ENCODE measurements at places on chromosomes 3 and 15.
A peak's percentile ranks its signal among the peaks of the same experiment; 100 is the strongest.

DNA sequence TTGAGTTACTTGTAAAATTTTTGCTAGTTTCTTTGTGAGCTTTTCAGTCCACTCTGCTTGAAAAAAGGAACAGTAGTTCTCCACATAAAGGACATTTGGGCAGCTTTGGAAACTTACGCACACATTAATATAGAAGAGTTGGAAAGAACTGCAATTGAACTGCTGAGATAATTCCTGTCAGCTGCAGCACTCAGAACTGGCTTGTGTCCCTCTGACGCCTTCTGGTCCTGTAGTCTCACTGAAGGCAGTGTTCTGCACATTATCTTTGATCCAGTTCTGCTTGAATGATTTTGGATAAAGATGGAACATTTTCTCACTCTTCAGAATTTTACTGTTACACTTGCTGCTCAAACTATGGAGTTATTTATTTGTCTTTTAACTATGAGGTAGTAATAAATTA lies 901.9 kb downstream of the OTOL1 start:
- no peak for DNase-seq

- no peak for DNase-seq
Measured at GRCh38 chr3:71511446-71511845, 72.1 kb downstream of the FOXP1 start.

DNA sequence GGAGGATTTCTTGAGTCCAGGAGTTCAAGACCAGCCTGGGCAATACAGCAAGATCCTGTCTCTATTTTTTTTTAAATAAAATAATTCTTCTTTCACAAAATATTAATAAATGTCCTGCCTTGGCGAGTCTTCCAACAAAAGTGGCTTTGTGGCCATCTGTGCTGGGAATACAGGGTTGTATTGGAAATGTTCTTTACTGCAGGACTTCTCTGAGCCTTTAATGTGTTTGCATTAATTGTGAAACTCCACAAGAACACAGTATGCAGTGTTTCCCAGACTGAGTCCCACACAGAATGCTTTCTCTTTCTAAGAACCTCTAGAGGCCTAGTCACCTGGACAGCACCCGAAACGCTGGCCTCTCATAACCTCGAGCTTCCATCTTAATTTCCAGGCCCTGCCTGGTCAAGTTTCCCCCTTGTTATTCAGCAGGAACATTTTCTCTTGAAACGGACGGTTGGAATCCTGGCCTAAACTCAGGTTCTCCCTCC lies 85.4 kb upstream of the ARRDC4 start:
- DNase-seq: no peak

DNA sequence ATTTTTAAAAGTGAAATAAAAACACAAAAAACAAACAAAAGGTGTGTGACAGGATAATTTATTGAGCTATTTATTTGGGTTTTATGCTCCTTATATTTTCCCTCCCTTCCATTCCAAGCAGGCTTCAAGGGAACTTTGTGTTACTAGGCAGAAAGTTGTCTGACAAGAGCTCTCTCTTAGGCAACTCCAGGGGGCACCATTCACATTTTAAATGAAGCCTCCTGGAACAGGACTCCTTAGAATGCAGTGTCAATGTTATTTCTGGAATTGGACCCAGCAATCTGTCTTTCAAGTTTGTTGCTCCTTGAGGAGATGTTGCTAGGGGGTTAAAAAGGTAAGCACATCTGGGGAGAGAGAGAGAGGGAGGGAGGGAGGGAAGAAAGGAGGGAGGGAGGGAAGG lies 5.4 kb upstream of the RFX7 start:
- DNase-seq: no peak

GRCh38 chr3:163936543-163936942 lies 1141.8 kb downstream of the SI start:
- no peak for DNase-seq

GRCh38 chr15:29731865-29732264 lies 90.4 kb downstream of the TJP1 start:
- DNase-seq: no peak

GRCh38 chr3:4504340-4505261 lies 11.5 kb downstream of the ITPR1 start:
- no peak for DNase-seq

GRCh38 chr3:127720161-127720823 lies 47.5 kb downstream of the ABTB1 start:
- DNase-seq: no peak

GRCh38 chr15:38708672-38709180 lies 144.1 kb upstream of the RASGRP1 start:
- DNase-seq: no peak

- DNase-seq: no peak
Measured at GRCh38 chr3:72576563-72576962, 271.7 kb downstream of the SHQ1 start.

- peak; percentile 78 for DNase-seq
Measured at GRCh38 chr15:62940755-62941361, 101.7 kb upstream of the TPM1 start.

DNA sequence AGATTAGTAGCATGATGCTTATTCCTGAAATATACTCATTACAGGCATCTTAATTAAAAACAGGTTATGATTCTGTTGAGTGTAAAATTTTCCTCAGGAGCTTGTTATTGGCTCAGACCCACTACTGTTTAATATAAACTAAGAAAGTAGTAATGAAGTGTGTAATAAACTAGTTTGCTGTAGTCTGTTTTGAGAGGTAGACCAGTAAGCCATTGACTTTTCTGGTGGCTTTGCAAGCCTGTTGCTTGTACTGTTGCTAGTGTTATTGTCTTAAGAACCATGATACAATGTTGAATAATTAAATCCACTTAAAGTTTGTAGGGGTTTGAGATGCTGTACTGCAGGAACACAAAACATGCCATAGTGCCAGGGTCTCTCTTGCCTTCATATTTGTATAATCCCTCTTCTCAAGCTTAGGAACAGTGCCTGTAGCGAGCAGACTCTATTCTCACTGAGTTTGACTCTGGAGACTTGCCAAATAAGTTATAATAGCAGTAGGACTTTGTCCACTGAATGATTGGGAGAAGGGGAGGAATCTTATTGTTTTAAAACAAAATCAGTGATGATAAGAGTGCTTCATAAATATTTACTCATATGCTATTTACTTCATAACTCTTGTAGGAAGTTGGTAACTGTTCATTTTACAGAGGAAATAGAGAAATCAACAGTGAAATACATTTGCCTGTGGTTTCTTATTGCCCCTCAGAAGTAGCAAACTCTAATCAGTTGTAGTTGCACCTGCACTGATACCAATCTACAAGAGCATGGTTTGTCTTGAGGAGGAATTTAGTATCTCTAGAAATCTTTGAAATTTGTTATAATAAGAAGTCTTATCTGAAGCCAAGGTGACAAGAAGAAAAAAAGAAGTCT lies 13.4 kb downstream of the TCF12 start:
- no peak for DNase-seq

DNA sequence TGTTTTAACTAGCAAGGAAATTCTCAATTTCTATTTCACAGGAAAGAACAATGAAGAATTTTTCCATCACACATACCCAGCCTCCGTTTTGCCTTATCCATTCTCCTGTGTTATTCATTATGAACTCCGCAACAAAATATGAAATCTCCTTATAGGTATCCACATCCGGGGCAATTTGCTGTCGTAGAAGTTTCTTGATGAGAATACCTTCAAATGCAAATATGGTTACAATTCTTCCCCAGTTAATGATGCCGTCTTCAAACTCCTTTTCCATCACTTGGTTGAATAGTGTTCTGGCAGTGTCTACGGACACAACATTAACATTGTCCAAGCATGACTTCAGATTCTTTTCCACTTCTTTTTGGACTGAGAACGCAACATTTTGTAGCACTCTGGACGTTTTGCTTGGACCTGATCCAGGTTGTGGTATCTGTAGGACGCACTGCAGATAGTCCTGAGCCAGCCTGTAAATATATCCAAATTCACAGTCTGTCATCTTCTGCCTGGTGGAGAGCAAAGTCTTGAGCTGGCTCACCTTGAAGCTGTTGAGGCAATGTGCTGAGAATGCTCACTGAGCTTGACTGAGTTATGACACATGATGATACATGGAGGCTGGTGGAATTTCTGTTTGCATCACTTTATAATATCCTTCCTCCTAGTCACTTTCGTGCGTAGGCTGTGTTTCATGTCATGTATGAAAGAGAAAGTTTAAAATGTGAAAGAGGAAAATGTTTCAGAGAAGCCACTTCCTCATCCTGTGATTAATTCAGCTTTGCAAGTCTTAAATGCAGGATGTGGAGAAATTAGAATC lies at the start of gene BCL2A1:
Gene BCL2A1 (minus strand): TSS at position 573 of the 811 bp plus-strand sequence. CDS start 77 bp downstream, at position 496.
- no peak for DNase-seq

DNA sequence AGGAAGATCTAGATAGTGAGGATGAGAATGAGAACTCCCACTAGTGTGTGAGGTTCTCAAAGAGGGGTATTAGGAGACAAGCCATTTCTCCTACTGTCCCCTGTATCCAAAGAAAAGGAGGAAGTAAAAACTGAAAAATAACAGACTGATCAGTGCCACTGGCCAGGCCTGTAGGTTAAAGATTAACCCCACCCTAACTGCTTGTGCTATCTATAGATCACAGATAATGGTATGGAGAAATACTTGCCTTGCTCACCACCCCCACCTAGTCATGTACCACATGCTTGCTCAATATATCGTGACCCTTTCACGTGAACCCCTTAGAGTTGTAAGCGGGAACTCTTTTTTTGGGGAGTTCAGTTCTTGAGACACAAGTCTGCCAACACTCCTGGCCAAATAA lies 519.7 kb upstream of the FRG2C start:
- no peak for DNase-seq

- peak; percentile 51 for DNase-seq
Measured at GRCh38 chr3:126509597-126510307, 7.8 kb downstream of the UROC1 start.

DNA sequence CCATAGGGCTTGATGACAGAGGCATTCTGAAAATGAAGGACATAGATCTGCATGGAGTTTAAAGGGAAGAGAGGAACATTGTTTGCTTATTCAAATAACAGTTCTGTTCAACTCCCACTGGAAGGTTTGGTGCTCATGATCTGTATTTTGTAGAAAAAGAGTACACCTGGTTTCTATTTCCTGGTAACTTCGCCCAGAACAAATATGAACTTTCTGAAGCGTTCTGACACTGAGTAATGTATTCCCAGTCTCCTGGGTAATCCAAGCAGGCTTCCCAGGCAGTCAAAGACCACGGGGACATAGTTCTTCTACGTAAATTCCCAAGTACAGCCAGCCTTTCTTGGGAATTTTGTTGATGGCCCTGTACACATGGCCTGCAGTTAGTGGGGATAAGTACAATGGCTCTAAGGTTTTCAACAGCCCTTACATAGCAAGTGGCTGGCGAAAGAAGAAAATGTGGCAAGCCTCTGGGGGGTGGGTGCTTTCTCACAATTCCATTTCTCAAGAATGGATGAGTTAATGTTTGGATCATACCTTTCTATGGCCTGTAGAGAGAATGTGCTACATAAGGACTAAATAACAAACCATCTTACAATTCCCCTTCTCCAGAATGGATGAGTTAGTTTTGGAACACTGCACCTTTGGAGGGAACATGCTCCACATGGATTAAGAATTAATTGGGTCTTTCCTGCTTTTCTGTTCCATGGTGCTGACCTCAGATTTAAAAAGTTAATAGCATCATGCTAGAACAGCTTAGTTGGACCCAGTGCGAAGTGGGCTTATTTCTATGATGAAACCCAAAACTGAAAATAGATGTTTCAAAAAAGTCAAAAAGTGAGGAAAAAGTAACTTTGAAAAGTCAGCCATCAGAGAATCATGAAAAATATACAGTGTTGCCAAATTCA lies 52.7 kb downstream of the COL6A6 start:
- DNase-seq: no peak

DNA sequence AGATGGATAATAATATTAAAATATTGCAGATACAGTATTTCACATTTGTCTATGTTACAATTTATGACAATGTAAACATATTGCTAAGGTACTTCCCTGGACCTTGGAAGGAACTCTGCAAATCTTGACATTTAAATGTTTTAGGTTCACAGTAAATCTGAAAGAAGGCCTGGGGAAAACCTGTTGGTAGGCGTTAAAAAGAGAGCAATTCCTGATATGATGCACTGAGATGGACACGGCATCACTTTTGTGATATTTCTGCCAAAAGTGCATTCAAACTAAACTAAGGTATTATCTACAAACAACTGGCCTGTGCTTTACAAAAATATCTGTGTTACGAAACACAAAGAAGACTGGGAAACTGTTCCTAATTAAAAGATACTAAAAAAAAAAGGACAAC lies 6.1 kb upstream of the TP63 start:
- DNase-seq: no peak

DNA sequence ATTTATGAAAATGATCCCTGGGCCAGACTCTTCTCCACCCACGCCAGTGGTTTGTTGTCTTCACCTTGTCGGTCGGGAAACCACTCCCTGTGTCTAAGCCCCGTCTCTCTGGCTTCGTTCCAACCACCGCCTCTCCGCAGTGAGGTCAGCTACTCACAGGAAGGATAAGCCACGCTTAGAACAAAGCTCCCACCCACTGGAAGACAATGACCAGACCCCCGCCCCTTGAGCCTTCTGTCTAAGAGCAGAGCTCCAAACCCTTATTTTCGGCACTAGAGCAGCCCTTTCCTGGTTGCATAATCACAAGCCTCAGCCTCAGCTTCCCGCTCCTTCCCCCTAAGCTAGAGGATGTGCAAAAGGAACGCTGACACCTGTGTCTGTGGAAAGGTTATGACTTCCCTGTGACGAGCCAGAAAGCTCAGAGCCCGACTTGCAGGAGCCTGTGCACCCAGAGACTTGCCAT lies 114.9 kb upstream of the MEF2A start:
- no peak for DNase-seq

DNA sequence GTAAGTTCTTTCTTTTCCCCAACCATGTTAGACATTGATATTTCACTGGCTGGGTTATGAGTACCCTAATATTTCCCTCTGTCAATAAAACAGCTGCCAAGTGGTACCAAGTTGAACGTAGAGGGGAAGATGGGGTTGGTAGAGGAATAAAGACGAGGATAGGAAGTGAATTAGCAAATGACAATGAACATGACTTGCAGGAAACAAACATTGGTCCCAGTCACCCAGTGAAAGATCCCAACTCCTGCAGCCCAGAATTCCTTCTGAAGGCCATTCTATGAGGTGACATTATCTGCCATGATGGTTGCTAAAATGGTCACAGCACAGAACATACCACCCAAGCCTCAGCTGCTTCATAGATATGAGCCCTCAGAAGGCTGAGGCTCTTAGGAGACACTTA lies 159.0 kb upstream of the CTNNB1 start:
- DNase-seq: no peak

DNA sequence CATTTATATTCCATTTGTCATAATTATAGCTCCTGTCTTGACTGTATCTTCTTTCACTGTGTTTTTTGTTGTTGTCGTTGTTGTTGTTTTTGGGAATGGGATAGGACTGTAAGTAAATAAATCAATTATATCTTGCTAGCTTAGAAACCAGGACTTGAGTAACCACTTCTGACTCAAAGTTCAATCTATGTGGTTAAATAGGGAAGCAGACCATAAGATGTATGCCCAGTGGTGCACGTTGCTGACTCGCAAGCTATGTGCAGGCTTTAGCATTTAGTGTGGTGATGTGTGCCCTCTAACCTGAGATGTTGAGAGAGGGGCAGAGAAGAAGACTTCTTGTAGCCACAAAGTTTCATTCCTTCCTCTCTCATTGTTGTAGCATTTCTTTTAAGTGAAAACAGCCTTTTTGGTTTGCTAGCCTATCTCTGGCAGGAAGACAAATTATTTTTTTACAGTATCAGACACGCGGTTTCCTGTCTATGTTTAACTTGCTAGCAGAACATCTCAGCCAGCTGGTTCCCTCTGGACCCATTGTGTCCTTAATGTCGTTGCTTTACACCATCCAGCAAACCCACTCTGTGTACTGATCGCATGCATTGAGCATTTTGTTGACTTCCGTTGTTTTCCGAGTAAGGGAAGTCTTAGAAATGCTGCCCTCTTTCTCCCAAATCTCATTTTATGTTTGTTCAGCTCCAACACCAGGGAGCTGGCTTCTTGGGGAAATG lies 52.1 kb downstream of the TGFBR2 start:
- no peak for DNase-seq

- no peak for DNase-seq
Measured at GRCh38 chr3:67897351-67898336, 243.2 kb upstream of the SUCLG2 start.
